Natural killer cell treated with Interleukin-12 subunit alpha and Interleukin-12 subunit beta and Interleukin-15 and Interleukin-18, amount 100 ng/mL, for 72 hours (primary cell): ENCODE measurements at places on chromosomes 6 and 20.

GRCh38 chr6:63649847-63650265 lies 14.3 kb downstream of the PHF3 start:
- DNase-seq: no peak

GRCh38 chr6:70112716-70113115 lies 190.2 kb downstream of the COL9A1 start:
- no peak for DNase-seq

GRCh38 chr6:170209354-170210025 lies 81.4 kb downstream of the DLL1 start:
- no peak for DNase-seq

GRCh38 chr6:52149949-52150348 lies 36.2 kb upstream of the IL17A start:
- DNase-seq: no peak

GRCh38 chr20:20390393-20390792 lies 22.5 kb downstream of the INSM1 start:
- DNase-seq: no peak

- DNase-seq: peak; percentile 66
Measured at GRCh38 chr6:154352898-154353585, 3.6 kb downstream of the IPCEF1 start.

DNA sequence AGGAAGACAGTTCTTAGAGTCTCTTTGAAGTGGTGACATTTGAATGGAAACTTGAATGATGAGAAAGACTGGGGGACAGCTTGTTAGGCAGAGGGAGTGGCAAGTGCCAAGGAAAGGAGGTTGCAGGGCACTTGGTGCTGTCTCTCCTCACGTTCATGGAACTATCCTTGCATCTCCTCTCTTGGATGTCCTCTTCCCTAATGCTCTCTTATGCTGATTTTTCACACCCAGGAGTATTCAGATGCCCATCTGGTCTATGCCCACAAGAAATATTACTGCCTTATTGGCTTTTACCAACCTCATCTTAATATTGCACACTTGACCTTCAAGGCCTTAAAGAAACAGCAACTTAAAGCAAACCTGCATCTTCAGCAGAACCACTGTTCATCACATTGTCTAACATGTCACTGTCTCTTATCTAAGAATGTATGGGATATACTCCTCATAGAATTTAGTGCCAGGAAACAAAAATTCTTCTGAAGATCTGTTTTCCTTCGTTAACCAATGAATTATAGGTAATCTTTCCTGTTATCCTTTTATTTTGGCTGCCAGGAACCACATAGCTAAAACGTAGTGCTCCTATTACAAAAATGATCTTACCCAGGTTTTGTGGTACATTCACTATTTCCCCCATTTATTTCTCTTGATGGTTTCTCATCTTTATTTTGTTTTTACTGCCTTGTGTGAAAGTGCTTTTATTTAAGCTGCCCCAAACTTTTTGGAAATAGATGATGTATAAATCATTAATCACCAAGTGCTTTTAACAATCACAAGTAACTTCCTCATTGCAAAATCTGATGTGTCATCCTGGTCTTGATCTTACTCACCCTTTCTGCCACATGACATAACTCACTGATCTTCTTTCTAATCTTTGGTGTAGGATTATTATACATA lies 12.8 kb downstream of the RGS17 start:
- DNase-seq: no peak
